Left ventricle myocardium inferior (tissue), 1 donor: ENCODE measurements at places on chromosomes 6 and 20. TPM values are rescaled to one million over a fixed set of nuclear protein-coding genes. Genes with fewer than 3 reads are reported as not detected.

The WFDC12 gene
- not detected for total RNA-seq

- no peak for DNase-seq
- H3K36me3 ChIP-seq = no peaks in the 10 kb centered on the region
- peaks cover 53% of the 10 kb centered on the region for H3K4me1 ChIP-seq
- H3K4me3 ChIP-seq = peak overlapping the region; percentile 86
- H3K27me3 ChIP-seq = no peaks in the 10 kb centered on the region
Measured at GRCh38 chr20:19756761-19757486, 1.1 kb upstream of the RIN2 start.

The IMPG1 gene
- total RNA-seq = not detected

The HLA-DRB5 gene
- 14.3 TPM for total RNA-seq

The CTCFL gene
- total RNA-seq = not detected
